ENCODE measurements at places on chromosomes 4 and X.

- DNase-seq = no peak
These were observed 10.9 kb upstream of the HTRA3 start for GRCh38 chr4:8258552-8259212.

- DNase-seq = no peak
These were observed 232.4 kb upstream of the BMP3 start for GRCh38 chr4:80798082-80798481.

- DNase-seq = no peak
These were observed 178.6 kb downstream of the ZNF674 start for GRCh38 chrX:46366381-46367207.

- no peak for DNase-seq
These were observed 456.5 kb downstream of the IL1RAPL1 start for GRCh38 chrX:29043746-29044145.

GRCh38 chr4:170428929-170429328, 339.2 kb upstream of the AADAT start:
- no peak for DNase-seq

- no peak for DNase-seq
These were observed 1957.1 kb upstream of the ADGRL3 start for GRCh38 chr4:59243038-59243437.

GRCh38 chr4:74197080-74197479, 39.2 kb downstream of the MTHFD2L start:
- no peak for DNase-seq

GRCh38 chr4:56215141-56215783, 172.0 kb downstream of the AASDH start:
- no peak for DNase-seq

Data from RWPE1 (cell line).